ENCODE measurements at places on chromosomes 1 and 21. TPM values are rescaled to one million over a fixed set of nuclear protein-coding genes. Genes with fewer than 3 reads are reported as not detected.
A peak's percentile ranks its signal among the peaks of the same experiment; 100 is the strongest.

- H3K27me3 ChIP-seq = no peaks in the 10 kb centered on the region
- no peak for DNase-seq
- H3K36me3 ChIP-seq = no peaks in the 10 kb centered on the region
- no peaks in the 10 kb centered on the region for H3K4me1 ChIP-seq
These were observed 64.1 kb downstream of the ACTL8 start for GRCh38 chr1:17819129-17819802.

DNA sequence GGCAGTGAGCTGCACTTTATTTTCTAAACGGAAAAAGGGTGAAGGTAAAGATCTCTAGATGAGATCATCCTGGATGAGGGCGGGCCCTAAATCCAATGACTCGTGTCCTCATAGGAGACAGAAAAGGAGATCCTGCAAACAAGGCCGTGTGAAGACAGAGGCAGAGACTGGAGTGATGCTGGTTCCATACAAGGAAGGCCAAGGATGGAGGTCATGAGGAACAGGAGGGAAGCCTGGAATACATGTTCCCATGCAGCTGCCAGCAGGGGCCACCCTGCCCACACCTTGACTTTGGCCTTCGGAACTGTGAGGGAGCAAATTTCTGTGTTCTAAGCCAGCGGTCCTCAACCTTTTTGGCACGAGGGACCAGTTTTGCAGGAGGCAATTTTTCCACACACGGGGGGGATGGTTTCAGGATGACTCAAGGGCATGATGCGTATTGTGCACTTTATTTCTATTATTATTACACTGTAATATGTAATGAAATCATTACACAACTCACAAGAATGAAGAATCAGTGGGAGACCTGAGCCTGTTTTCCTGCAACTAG, 94.3 kb downstream of the PSMG1 start:
- peaks cover 69% of the 10 kb centered on the region for H3K4me1 ChIP-seq
- peak overlapping the region; percentile 94 for H3K27ac ChIP-seq
- no peaks in the 10 kb centered on the region for H3K27me3 ChIP-seq
- H3K4me3 ChIP-seq = no peak overlapping the region
- H3K36me3 ChIP-seq = no peaks in the 10 kb centered on the region
- no peak for DNase-seq

DNA sequence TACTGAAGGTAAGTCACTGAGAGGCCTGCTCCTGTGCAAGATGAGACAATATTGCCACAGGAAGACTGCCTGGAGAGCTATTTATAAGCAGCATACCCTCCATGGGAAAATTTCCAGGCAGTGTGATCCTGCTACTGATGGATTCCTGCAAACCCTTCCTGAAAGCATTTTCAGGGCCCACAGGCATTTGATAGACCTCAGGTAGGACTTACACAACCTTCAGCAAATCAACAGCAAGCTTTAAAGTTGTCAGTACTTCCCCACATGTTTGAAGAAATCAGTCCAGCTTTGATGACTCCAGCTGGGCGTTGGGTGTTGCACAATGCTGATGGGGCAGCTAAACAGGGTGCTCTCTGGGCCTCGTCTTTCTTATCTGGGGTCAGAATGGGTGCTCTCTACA, 108.8 kb downstream of the PLXNA2 start:
- H3K4me1 ChIP-seq = peaks cover 7% of the 10 kb centered on the region
- no peaks in the 10 kb centered on the region for H3K36me3 ChIP-seq
- no peaks in the 10 kb centered on the region for H3K27me3 ChIP-seq
- DNase-seq = no peak
- no peak overlapping the region for H3K27ac ChIP-seq
- H3K4me3 ChIP-seq = no peak overlapping the region

DNA sequence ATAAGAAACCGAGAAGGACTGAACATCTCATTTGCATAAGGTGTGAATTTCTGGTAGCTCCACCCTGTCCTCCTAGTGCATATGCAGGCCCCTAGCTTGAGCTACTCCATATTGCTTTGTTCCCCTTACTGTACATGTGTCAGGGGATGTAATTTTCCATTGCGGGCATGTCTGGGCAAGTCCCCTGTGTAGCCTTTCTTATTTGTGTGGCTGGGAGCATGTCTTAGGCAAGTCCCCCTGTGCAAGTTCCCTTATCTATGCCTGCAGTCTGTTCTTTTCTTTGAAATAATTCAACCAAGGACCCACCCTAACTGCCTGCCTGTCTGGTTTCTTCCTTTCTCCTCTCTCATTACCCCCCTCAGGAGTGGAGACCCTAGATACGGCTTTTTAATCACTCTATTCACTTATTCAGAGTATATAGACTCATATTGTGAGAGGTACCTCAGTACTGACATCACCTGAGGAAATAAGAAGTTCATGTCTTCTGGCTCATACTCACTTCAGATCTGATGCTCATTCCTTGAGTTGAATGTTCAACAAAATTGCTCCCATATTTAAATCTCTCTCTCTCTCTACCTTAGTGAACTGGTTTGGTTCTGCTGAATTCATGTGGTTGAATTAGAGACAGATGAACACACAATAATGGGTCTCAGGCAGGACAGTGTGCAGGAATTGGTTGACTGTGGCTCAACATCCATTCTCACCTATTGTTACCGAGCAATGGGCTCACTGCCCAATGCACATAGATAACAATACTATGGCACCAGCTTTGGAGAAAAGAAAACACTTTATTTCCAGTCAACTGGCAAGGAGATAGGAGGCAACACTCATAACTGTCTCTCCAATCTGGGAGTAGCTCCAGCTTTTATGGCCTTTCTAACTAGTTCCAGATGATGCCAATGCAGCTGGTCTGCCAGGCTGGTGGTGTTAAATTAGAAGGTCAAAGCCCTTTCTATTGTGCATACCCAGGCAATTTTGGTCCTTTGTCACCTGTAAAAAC, 27.9 kb upstream of the NPL start:
- no peak overlapping the region for H3K27ac ChIP-seq
- no peaks in the 10 kb centered on the region for H3K4me1 ChIP-seq
- no peaks in the 10 kb centered on the region for H3K36me3 ChIP-seq
- H3K27me3 ChIP-seq = no peaks in the 10 kb centered on the region

GRCh38 chr1:3779265-3779911, 6.8 kb downstream of the SMIM1 start:
- H3K36me3 ChIP-seq = peaks cover 40% of the 10 kb centered on the region
- H3K4me3 ChIP-seq = no peak overlapping the region
- H3K4me1 ChIP-seq = no peaks in the 10 kb centered on the region
- no peak overlapping the region for H3K27ac ChIP-seq
- DNase-seq = no peak
- no peaks in the 10 kb centered on the region for H3K27me3 ChIP-seq

DNA sequence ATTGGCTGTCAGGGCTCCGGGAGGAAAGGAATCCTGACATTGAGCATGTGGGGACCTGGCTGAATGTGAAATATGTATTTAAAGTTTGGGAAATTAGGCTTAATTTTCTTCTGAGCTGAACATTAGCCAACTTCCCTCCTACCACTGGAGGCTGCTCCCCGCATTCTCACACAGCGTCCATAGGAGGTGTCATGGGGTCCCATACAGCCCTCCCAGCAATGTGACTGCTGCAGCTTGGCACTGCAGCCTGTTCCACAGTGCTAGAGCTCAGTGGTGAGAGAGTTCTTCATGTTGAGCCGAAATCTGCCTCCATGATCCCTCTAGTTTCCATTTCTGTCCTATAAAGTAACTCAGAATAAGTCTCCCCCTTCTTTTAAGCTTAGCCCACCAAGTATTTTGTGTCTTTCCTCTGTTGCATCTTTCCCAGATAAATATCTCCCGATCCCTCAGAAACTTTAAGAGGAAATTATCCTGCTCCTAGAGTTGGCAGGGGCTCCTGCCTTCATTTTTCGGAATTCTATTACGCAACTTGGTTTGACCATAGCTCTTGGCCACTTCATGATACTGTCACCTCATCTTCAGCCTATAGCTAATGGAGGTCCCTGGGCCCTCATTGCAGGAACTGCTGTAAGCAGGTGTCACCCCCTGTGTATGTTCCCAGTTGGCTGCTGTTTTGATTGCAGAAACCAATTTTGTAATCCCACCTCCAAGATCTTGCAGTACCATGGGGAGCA, 2.0 kb downstream of the FCRL6 start:
- H3K27me3 ChIP-seq = no peaks in the 10 kb centered on the region
- no peaks in the 10 kb centered on the region for H3K36me3 ChIP-seq
- DNase-seq = no peak
- H3K4me1 ChIP-seq = no peaks in the 10 kb centered on the region
- no peak overlapping the region for H3K4me3 ChIP-seq

DNA sequence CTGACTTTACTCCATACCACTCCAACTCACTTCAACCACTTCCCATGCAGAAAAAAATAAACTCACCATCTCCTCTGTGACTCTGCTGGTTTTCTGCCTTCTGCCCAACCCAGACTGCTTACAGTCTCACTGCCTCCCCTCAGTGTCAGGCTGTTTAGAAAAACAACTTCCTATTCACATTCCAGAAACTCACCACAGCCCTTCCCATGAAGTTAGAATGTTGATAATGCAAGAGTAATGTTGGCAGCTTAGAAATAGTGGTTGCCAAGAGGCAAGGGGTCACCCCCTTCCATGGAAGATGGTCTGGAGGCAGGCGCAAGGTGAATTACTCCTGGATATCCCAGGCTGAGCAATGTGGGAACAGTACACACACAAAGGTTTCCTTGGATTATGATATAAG, at the start of gene SELP:
Gene SELP (minus strand): TSS at position 119 of the 400 bp plus-strand sequence. CDS start 50 bp downstream, at position 69.
- no peak within 1 kb of the TSS for H3K4me3 ChIP-seq
- H3K27ac ChIP-seq = no peak within 1 kb of the TSS
- H3K4me1 ChIP-seq = no peaks in the 10 kb centered on the region
- H3K27me3 ChIP-seq = no peaks in the 10 kb centered on the region
- no peak for DNase-seq

- no peaks in the 10 kb centered on the region for H3K36me3 ChIP-seq
- H3K4me3 ChIP-seq = no peak overlapping the region
- DNase-seq = no peak
These were observed 297.2 kb upstream of the PLXNA2 start for GRCh38 chr1:208541225-208541855.

MYOC gene
- 38.4 TPM for total RNA-seq

PRKCZ gene
- total RNA-seq = not detected

TSPEAR gene
- total RNA-seq = not detected

POU3F1 gene
- total RNA-seq = not detected

HAX1 gene
- total RNA-seq = 91.4 TPM

FOXD3 gene
- 0.14 TPM for total RNA-seq

Data from thoracic aorta (tissue), 2 donors.